ENCODE measurements at places on chromosomes 3 and 15.

DNA sequence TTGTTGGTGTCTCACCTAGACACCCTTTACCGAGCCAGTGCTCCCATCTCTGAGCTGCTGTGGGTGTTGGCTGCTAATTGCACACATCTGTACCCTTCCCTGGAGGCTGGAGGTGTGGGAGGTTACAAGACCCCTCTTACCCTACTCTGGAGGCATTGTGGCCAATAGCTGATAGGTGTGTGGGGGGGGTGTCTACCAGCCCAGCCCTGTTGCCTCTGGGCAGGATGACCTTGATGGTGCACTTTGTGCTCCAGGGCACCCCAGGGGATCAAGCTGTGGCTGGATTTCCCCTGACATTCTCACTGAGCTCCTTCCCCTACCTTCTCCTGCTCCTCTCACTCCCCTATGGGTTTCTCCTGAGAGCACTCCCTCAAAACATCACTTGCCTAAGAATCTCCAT, 104.7 kb upstream of the ADPGK start:
- DNase-seq: no peak

DNA sequence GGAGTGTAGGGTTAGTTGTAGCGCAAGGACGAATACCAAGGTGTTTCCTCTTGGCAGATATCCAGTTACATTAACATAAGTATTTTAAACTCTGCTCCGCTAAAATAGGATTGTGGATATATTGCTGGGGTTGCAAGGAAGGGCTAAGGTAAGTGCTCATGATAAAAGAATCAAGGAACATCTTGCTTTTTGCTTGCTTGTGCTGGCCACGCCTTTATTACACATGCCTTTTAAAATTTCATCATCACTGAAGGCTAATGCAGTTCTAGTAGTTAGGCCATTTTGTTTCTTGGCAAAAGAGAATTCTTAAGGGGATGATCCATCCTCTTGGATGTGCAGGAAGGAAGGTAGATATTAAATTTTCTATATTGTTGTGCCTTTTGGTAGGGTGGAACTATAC, 415.6 kb upstream of the TPM1 start:
- DNase-seq: no peak

GRCh38 chr15:80587007-80587406, 108.1 kb upstream of the ABHD17C start:
- DNase-seq: no peak

DNA sequence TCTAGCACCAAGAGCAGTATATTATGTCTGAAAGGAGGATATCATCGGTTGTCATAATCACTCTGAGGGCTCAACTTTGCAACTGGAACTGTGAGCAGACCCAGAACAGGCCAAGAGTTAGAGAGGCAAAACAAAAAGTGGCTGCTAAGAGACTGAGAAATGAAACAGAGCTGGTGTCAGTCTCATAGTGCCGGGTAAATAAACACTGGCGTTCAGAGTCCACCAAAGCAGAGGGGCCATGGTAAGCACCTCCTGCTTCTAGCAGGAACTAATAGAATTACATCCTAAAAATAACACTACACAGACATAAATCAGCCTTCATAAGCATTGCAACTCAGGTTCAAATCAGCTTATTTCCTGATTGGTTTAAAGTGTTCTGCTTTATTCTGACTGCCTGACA, 10.3 kb upstream of the IL12A start:
- DNase-seq: no peak

- no peak for DNase-seq
Measured at GRCh38 chr15:93109336-93110102, 20.5 kb upstream of the RGMA start.

- no peak for DNase-seq
Measured at GRCh38 chr3:48747015-48747615, 30.1 kb upstream of the IP6K2 start.

DNA sequence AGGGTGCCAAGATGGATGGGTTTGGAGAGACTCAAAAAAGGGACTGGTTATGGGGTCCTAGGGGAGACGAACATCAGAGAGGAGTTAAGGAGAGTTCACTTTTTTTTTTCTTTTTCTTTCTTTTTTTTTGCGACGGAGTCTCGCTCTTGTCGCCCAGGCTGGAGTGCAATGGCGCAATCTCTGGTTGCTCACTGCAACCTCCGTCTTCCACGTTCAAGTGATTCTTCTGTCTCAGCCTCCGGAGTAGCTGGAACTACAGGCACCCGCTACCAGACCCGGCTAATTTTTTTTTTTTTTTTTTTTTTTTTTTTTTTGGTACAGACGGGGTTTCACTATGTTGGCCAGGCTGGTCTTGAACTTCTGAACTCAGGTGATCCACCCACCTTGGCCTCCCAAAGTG, 1.2 kb downstream of the SPINT1 start:
- DNase-seq: no peak

Measured in cortex of kidney (tissue), 1 donor.